ENCODE measurements at places on chromosomes 6 and 20.
A peak's percentile ranks its signal among the peaks of the same experiment; 100 is the strongest.

- no peak for DNase-seq
These were observed 135.0 kb upstream of the SUPT3H start for GRCh38 chr6:45512717-45513116.

DNA sequence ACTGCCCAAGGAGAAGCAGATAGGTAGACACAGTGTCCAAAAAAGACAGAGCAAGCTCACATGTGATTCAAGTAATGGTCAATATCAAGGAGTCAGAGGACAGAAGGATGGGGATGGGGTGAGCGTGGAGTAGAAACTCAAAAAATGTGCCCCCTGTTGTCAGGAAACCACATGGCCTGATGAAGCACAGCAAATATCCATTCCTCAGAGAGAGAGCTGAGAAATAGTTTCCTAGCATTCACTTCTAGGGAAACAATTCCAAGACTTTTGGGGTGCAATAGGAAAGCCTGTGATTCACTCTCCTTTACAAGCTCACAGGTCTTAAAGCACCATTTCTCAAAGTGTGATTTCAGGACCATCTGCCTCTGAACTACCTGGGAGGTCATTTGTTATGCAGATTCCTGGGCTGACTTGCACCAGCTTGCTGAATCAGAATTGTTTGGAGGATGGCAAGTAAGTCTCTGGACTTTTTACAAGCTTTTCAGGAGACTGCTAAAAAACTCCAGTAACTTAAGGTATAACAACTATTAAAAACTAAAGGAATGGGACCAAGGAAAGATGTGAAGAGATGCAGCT lies 432.8 kb downstream of the HDGFL1 start:
- DNase-seq: no peak

DNA sequence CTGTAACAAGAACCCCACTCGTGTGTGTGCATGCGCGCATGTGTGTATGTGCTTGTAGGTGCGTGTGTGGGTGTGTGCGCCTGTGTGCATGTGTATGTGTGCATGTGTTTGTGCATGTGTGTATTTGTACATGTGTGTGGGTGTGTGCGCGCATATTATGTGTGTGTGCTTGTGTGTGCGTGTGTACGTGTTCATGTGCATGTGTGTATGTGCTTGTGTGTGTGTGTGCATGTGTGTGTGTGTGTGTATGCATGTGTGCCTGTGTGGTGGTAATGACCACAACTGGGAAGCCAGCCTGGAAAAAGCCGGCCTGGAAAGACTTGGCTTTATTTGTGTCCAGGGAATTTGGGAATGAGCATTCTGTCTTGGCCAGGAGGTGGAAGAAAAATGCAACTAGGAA lies 157.5 kb downstream of the PAX1 start:
- DNase-seq: no peak

GRCh38 chr6:166465671-166466087 lies 82.9 kb upstream of the MPC1 start:
- DNase-seq: no peak

GRCh38 chr6:21870076-21870730 lies 276.7 kb downstream of the SOX4 start:
- no peak for DNase-seq

- no peak for DNase-seq
These were observed 560.4 kb upstream of the SYNCRIP start for GRCh38 chr6:86203044-86203443.

GRCh38 chr6:108946695-108947094 lies 98.5 kb downstream of the ARMC2 start:
- no peak for DNase-seq

DNA sequence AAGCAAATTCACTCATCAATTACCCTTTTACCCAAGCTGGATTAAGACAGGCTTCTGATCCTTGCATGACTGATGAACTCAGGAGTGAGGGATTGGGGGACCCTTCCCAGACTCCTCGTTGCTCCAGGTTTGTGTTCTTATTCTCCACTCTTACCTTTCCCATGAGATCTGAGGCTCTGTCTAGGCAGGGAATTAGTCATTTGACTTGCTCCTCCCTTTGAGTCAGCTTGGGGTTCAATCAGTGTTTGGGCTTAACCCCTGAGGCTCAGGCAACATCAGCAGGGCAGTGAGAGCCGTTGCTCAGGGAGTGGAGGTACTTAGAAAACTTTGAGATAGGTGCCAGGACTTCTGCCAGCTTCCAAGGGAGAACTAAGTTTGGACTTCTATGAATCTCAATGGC lies 20.7 kb upstream of the TOX2 start:
- DNase-seq: no peak

- DNase-seq: no peak
These were observed 353.3 kb downstream of the HACE1 start for GRCh38 chr6:104506429-104506828.

DNA sequence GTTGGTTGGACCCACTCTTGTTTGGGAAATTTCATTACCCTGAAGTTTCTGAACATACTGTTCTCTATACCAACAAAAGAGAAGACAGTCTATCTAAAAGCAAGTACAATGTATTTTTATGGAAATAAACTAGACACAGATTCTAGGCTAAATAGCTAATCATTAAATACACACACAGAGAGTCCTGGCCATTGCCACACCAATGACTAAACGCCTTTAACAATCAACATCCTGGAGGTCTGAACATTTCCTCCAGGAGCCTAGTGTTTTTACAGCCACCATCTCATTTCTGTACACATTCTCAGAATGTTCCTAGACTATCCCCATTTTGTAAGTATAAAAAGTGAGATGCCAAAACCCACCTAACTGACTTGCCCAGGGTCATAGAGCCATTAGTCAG lies 141.6 kb upstream of the RREB1 start:
- no peak for DNase-seq

GRCh38 chr6:28696167-28696566 lies 170.5 kb downstream of the GPX5 start:
- no peak for DNase-seq

GRCh38 chr6:161439093-161439492 lies 165.2 kb upstream of the AGPAT4 start:
- no peak for DNase-seq

- no peak for DNase-seq
These were observed 54.1 kb downstream of the TULP4 start for GRCh38 chr6:158366363-158366762.

DNA sequence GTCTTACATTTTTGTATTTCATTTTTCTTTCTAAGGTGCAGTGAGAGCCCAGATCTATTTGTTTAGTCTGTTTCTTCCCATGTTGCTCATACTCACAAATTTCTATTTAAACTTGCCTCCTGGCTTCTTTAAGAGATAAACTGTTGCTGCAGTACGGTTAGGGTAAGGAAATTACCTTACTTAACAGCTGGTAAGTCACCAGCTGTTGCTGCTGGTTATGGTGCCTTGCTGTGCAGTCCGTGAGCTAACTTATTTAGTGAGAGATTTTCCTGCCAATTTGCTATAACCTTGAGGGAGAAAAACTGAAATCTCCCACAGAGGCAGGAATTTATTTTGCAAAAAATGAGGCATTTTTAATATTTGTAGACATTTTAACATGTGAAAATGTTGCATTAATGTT lies 261.0 kb downstream of the UST start:
- no peak for DNase-seq

DNA sequence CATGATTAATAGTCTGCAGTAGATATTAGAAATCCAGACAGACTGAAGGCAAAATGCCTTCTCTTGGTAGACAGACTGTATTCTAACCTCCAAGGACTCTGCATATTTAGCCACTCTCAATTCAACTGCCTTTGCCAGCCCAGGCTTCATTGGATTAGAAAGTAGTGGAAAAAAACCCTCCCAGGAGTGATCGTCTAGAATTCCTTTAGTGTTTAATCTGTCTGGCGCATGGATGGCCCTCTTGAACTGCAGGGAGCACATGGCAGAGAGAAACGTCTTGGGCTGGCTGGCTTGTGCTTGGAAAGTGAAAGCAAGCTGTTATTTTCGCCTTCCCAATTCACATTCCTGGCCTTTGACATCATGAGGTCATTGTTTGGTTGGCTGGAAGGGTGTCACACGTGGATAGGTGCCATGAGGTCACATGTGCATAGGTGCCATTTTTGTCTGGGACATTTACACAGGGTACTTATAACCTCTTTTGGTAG lies 30.9 kb upstream of the NEDD9 start:
- DNase-seq: peak; percentile 63

DNA sequence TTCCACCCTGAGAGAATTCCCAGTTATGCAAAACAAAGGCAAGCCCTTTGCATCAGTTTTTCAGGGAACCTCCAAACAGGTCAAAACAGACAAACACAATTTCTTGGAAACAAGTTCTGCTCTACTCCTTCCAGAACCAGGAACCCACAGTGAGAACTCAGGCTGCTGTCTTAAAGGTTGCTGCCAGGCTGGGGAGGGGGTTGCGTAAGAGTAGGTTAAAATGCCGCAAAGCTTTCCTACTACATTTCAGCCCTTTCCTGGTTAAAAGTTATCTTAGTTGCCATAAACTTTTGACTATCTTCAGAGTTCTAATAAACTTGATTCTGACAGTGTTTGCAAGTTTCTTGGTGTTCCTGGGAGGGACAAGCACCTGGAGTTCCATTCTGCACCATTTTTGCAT lies 33.8 kb downstream of the KPNA5 start:
- DNase-seq: no peak

DNA sequence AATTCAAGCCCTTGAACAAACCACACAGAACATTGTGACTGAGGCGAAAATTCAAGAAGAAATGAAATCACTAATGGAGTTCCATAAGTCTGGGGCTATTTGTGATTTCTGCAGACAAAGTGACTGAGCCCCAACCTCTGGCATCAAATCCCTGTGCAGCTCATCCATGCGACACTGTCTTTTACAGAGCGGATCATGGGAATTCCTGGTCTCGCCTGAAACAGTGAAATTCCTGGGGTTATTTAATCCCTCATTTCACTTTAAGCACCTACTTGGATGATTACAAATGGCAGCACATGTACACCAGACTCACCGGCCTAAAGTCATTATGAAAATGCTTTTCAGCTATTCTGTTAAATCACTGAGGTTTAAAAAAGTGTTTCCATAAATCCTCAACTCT lies 102.4 kb upstream of the CDH4 start:
- DNase-seq: no peak

DNA sequence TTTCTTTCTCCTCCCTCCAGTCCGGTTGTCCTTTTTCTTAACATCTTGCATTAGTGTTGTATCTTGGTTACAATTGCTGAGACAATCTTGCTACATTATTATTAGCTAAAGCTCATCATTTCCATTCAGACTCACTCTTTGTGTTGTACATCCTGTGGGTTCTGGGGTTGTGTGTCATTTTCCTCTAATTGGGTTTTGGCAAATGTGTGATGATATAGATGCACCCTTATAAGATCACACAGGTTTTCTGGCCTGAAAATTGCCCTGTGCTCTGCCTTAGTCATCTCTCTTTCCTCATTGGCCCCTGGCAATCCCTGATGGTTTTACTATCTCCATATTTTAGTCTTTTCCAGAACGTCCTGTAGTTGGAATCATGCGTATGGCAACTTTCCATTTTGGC lies 60.1 kb downstream of the PPP1R14C start:
- DNase-seq: no peak

DNA sequence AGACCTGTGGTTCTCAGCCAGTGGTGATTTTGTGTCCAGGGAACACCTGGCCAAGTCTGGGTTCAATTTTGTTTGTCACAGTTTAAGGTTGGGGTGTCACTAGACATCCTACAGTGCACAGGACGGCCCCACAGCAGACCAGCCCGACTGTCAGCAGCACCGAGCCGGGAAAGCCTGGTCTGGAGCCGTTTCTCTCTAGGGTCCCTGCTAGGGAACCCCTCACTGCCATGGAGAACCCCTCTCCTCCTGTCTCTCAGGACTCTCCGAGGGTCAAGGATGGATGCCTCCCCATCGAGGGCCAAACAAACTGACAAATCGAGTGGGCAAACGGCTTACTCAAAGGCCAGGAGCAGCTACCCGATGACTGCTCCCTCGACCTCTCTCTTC lies 15.8 kb upstream of the STX16 start:
- no peak for DNase-seq

DNA sequence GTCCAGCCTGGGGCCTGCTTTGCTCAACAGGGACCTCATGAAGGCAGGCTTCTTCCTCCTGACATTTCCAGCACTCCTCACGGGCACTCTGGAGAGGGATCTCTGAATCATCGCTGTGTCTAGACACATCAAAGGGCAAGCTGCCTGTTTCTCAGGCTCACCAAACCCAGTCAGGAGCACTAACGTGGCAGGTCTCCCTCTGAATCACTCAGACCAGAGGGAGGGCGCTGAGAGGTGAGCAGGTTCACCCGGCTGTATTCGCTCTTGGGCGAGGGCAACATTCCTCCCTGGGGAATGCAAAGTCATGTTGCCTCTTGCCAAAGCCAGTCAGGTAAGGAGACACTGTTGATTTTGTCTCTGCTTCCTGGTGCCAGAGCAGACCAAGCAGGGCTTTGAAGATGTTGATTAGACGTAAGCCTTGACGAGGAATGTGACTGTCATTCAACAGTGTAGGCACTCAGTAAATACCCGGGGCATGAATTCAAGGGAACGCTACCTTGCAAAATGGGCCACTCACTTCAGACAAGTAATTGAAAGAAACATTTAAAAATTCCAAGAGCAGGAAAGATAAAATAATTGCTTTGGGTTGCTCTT lies 50.1 kb downstream of the CYP24A1 start:
- DNase-seq: no peak

- no peak for DNase-seq
These were observed 530 bp downstream of the TDP2 start for GRCh38 chr6:24666097-24666640.

DNA sequence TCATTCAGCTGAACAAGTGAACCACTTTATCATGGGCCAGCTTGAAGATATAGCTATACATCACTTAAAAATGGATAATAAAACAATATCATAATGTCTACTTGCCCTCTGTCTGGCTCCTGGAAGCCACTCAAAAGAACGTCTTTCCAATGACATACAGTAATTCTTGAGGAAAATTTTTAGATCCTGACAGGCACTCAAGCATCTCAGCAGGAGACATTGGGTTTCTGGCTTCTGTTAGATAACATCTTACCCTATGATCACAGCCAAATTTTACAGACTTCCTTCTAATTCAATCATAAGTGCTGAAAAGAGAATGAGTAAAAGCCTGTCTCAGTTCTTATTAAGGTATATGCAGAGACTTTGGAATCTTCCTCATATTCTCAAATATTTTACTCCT lies 330 bp downstream of the CGA start:
- DNase-seq: no peak

- DNase-seq: no peak
These were observed 3.3 kb upstream of the TAAR5 start for GRCh38 chr6:132592855-132593254.

GRCh38 chr6:113907102-113907815 lies 50.1 kb downstream of the MARCKS start:
- DNase-seq: no peak

DNA sequence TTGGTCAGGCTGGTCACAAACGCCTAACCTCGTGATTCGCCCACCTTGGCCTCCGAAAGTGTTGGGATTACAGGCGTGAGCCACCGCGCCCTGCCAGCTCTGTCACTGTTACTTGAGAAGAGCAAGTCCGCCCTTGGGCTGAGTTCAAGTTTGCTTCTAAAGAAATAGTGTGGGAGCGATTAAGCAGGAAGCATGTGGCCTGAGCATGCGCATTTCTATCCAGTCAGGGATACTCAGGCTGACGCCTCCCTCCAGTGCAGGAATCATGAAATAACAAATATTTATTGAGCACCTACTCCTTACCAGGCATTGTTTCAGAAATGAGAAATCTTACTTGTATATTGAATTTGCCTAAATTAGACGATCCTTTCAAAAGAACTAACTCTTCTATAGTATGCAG lies 166.2 kb downstream of the EDN1 start:
- no peak for DNase-seq

GRCh38 chr6:146191612-146192011 lies 162.8 kb downstream of the GRM1 start:
- DNase-seq: no peak

- DNase-seq: no peak
These were observed 203.1 kb downstream of the UBE3D start for GRCh38 chr6:82862543-82862942.
